ENCODE measurements at places on chromosomes 16 and 17. TPM values are rescaled to one million over a fixed set of nuclear protein-coding genes. Genes with fewer than 3 reads are reported as not detected.
A peak's percentile ranks its signal among the peaks of the same experiment; 100 is the strongest.

GRCh38 chr17:14331225-14331981 is 30.5 kb downstream of the HS3ST3B1 start:
- no peaks in the 10 kb centered on the region for H3K27me3 ChIP-seq
- DNase-seq: no peak
- no peaks in the 10 kb centered on the region for H3K36me3 ChIP-seq

KRTAP3-2 gene
- not detected for polyA plus RNA-seq

DNA sequence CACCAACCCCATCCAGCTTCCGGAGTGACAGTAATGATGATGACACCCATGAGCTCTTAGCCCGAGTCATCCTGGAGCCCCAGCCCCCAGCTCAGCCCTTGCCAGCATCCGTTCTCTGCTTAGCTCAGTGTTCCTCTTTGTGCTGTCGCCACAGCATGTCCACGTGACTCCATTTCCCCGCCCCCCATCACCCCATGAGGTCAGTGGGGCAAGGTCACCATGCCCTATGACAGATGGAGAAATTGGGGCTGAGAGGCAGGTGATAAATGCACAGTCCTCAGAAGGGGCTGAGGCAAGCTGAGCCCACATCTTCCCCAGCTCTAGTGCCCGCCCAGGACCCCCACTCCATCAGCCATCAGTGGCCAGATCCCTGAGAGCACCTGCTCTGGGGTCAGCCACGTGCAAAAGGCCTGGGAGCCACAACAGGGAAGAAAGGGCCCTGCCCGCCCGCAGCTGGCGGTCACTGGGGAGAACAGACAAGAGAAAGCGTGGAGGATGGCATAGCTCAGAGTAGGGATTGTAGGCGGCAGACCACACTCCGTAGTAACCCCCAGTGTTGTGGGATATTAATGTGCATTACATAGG is 17.1 kb downstream of the ITGB4 start:
- no peaks in the 10 kb centered on the region for H3K36me3 ChIP-seq
- no peaks in the 10 kb centered on the region for H3K4me1 ChIP-seq
- no peak for DNase-seq
- no peak overlapping the region for H3K27ac ChIP-seq

GRCh38 chr16:67531247-67531646 is 2.6 kb downstream of the RIPOR1 start:
- DNase-seq: peak; percentile 45
- H3K27me3 ChIP-seq: no peaks in the 10 kb centered on the region
- peak overlapping the region; percentile 97 for H3K27ac ChIP-seq
- peak overlapping the region; percentile 77 for H3K4me3 ChIP-seq

ATP1B2 gene
- 0.91 TPM for polyA plus RNA-seq

Data from heart right ventricle (tissue), 16 donors.